Mesothelial cell of epicardium (in vitro differentiated cells): ENCODE measurements at places on chromosomes 4 and X.

DNA sequence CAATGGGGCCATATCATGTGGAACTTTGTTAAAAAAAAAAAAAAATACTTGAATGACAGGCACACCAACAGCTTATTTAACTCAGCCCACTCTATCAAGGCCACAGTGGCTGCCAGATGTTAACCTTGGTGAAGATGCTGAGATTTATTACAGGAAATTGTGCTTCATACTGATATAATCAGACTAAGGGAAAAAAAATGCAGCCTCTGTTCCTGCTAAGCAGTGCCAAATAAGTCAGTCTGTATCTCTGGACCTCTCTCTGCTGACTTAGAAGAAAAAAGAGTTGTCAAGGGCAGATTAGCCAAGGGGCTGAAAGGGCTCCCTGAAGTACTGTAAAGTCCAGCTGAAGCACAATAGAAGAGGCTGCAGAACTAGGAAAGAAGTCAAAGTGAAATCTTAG lies 677.7 kb upstream of the HTR2C start:
- no peak for DNase-seq

DNA sequence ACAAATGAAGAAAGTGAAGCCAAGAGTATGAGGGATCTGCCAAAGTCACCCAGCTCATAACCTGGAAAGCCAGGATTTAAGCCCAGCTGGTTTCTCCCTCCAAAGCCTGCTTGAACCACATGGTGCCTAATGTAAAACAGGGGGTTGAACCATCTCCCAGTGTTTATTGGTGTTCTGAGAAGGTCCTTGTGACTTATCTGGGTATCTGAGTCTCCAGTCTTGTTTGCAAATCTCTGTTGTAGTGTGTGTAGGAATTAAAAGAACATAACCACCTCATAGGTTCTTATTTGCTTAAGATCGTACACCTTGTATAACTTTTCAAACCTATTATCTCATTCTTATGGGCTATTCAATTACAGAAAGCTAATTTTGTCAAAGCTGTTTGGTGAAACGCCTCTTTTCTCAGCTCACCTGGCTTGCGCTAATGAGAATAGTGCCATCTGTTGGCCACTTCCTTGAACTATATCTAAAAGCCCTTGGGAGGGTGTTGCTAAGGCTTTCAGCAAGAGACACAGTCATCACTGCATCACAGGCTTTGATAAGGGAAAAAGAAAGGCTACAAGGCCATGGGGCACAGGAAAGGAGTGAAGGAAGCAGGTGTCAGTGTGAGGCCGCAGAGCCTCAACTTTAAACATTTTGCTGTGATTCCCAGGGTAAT lies 34.0 kb downstream of the ETDB start:
- DNase-seq, result no peak

DNA sequence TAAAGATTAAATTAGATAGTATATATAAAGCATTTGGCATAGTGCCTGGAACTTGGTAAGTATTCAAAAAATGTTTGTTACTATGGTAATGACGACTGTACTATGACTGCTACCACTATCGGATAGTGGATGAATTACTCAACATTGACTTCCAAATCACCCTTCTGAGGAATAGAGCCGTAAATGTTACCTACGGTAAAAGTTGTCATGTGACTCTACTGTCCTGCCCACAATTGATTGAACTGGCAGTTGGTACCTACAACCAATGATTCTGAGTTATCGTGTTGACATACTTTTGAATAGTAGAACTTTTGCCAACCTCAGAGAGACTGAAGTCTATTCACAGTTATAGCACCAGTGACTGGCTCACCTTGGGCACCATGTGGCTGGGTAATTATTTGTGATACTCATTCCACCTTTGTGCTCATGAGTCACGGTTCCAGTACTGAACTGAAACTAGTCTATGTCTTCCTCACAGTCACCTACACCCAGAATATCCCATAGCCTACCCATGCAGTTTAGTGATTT lies 185.5 kb upstream of the PITX2 start:
- no peak for DNase-seq

DNA sequence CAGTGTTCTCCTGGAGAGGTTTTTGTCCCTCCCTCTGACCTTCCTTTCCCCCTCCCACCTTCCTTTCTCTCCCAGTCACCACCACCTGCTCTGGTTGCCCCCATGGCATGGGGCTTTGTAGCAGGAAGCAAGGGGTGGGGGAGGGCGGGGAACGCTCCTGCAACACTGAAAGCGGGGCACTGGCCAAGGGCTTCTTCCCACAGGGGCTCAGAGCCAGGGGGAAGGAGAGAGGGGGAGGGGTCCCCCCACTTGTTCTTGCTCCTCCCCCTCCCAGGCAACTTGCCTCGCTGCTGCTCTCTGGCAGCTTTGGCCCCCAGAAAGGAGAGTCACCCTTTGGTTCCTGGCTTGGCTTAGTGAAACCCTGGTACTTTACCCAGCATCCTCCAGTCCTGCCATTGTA lies 48.4 kb downstream of the BCORL1 start:
- no peak for DNase-seq

DNA sequence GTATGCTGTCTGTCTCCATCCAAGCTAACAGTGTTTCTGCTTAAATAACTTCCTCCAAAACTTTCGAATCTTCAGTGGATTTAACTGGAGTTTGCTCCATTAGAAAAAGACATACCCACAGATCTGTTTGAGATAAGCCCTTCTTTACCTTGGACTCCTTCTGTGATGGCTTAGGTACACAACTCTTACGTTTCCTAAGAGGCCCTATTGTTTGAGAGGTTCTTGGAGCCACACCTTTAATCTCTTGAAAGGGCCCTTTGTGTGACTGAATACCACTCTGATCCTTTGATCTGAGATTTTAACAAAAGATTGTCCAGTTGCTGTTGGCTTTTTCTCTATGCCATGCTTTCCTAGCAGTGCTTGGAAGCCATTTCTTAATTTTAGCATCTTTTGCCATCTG lies 92.5 kb downstream of the AKAP4 start:
- no peak for DNase-seq

GRCh38 chr4:20681271-20681670 lies 19.0 kb upstream of the PACRGL start:
- DNase-seq, result no peak

DNA sequence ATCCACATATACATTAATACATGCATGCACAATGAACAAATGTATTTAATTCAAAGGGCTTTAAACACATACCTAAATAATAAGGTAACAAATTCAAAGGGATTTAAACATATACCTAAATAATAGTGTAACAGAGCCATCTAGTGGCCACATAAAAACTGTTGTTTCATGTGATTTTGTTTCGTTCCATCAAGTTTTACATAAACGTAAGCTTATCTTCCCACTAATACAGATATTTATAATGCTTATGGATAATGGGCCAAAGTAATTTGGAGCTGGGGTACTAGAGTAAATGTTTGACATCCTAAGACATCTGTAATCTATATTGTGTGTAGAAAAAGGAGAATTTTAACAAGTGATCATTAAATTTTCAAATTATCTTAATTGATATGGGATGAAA lies 82.3 kb downstream of the PRSS12 start:
- DNase-seq, result no peak

DNA sequence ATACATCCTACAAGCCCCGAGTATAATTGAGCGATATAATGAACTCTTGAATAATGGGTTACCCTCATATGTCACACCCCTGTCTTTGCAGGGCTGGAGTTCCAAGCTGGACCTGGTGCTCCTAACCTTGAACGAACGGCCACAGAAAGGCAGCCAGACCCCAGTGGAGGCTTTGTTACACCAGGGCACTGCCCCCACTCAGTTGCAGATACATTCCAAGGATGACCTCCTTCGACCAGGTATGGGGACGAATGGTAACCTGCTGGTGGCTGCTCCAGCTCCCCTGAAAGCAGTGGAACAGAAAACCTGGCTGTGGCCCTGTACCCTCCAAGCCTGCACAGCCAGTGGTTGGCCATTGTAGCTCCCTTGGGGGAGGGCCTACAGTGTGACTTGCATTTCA lies 56.6 kb upstream of the CCDC149 start:
- no peak for DNase-seq
